ENCODE measurements at places on chromosomes 12 and 14. TPM values are rescaled to one million over a fixed set of nuclear protein-coding genes. Genes with fewer than 3 reads are reported as not detected.
A peak's percentile ranks its signal among the peaks of the same experiment; 100 is the strongest.

- peak; percentile 2 for DNase-seq
Observed at GRCh38 chr12:108914121-108914531, 34.2 kb downstream of the DAO start.

DNA sequence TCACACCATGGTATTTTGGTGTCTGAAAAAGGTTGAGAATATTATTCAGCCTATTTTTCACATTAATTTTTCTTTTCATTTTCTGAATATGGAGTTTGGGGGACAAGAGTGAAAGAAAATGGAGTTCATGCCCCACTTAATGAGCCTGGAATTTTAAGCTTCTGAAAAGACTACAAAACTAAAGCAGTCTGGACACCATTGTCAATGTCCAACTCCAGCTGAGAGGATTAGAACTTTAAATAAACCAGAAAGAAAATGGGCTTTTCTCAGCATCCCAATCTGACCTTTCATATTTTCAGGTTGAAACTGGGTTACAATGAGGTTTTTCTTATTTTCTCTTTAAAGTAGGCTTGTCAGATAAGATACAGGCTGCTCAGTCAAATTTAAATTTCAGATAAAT lies 207.7 kb downstream of the SLC6A15 start:
- no peak for DNase-seq

DNA sequence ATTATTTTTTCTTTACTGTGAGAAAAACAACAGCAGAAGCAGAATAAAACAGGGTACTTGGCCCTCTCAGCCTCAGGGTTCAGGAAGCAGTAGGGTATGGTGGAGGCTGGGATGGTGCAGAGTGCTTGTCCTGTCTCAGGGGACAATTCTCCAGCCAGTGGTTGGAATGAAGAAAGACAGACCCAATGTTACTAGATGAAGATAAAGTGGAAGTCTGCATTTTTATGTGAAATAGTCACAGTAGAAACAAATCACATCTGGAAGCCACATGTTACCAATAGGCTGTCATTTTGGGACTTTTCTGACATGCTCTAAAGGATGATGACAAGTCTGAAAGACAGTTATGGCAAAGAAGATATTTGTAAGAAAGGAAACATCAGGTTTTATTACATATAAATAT lies 32.3 kb downstream of the PROX2 start:
- DNase-seq: no peak

GRCh38 chr12:66896797-66897196 lies 217.9 kb upstream of the GRIP1 start:
- DNase-seq: no peak

DNA sequence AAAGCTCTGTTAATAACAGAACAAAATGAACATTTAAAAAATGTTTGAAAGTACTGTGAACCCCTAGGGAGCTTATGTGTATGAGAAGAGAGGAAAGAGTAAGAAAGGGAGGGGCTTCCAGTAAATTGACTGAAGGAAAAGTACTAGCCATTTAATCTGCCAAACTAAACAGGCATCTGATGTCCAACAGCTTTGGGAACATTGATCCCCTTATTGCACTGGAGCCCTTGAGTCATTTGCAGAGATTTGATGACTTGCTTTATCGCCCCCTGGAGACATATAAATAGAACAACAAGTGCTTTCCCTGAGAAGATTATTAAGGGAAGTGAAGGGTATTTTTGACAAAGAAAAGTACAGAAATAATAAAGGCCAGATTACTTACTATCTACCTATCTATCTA lies 319.3 kb upstream of the NOVA1 start:
- peak; percentile 40 for DNase-seq

GRCh38 chr12:7075518-7075917 lies 15.0 kb downstream of the C1S start:
- no peak for DNase-seq

DNA sequence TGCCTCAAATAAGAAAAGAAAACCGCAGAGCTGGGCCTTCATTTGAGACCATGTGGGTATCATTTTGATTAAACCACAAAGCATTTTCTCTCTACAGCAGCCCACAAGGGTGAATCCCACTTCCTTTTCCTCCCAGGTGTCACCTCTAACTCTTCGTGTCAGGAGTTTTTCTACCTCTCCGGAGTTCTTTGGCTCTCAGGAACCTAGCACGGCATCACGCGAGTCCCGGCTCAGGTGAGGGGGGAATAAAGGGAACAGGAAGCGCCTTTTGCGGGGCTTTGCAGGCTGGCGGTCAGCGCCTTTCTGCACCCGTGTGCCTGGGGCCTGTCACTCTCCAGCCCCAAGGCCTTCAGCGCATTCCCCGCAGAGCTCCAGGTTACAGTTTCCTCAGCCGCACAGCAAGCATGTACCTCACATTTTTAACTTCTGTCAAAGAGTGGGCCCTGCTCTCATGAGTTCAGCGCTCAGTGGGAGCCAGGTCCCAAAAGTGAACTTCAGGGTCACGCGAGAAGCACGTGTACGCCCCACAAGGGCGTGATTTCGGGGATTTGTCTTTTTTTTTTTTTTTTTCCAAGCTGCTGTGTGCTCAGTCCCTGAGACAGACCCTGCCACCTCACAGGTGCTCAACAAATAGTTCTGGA lies 740 bp upstream of the PRPF40B start:
- peak; percentile 26 for DNase-seq

DNA sequence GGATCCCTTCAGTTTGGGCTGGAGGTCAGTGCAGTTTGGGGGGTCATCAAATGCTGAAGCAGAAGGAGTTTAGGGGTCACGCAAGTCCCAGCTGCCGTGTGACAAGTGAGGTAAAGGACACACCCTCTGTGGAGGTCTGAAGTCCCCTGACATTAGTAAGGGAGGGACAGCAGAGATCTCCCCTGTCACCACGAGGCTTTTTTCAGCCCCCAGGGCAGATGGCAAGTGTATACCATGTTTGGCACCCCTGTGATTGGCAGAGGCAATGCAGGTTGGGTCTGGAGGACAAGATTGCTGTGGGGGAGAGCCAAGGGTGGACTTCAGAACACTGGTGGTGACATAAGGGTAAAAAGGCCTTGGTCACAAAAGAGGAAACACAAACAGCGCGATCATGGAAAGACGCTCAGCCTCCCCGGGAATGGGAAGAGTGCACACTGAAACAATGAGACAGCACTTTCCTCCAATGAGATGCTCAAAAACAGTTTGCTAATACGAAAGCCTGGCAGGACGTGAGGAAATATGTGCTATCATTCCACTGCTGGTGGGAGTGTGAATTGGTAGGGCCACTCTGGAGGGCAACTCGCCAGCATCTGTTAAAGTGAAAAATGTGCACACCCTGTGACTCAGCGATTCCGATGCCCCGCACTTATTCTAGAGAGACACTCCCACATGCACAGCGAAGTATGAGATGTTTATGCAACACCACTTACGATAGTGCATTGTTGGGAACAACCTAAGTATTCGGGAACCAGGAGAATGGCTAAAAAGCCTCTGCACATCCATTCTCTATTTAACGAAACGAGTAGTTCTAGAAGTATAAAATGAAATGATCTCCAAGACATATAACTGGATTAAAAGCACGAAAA lies 14.4 kb upstream of the CD27 start:
- DNase-seq: peak; percentile 91

DNA sequence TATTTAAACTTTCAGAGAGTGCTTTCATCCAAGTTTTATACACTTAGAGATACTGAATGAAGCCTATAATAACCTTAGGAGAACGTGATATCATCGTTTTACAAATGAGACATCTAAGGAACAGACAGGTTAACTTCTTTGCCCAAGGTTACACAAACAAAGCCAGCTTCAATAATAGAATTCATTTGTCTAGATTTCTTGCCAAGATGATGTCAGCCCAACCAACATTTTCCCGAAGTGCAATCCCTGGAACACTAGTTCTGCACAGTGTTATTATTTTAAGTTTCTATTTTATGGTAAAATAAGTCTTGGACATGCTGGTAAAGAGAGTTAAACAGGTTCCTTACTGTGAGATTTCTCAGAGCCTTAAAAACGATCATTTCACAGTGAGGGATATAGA lies 174.6 kb downstream of the SLC25A21 start:
- no peak for DNase-seq

- peak; percentile 92 for DNase-seq
Observed at GRCh38 chr12:10395390-10395998, 5.7 kb upstream of the KLRK1 start.

GRCh38 chr12:107091381-107091780 lies 2.0 kb downstream of the CRY1 start:
- peak; percentile 77 for DNase-seq

GRCh38 chr12:57214398-57214781 lies 2.2 kb upstream of the NXPH4 start:
- DNase-seq: peak; percentile 44

- no peak for DNase-seq
Observed at GRCh38 chr14:102293781-102294180, 11.2 kb downstream of the MOK start.

- no peak for DNase-seq
Observed at GRCh38 chr12:55698965-55699364, 8.7 kb downstream of the ITGA7 start.

Gene SLC25A3
- 786 TPM for total RNA-seq

Gene ACOT6
- total RNA-seq: not detected

Gene DDX11
- total RNA-seq: 20.9 TPM

Gene UBC
- 2,139 TPM for total RNA-seq

Gene KRT79
- total RNA-seq: 0.26 TPM

Gene TDP1
- total RNA-seq: 13.2 TPM

Gene KRT2
- total RNA-seq: not detected

Gene GDF3
- not detected for total RNA-seq

Gene LBHD2
- total RNA-seq: not detected

Gene ITGB7
- total RNA-seq: 8.4 TPM

Gene RNASE2
- not detected for total RNA-seq

Gene NAV3
- total RNA-seq: 1.6 TPM

All from bronchial epithelial cell (primary cell).